Activated CD4-positive, alpha-beta T cell treated with anti-CD3 and anti-CD28 coated beads for 48 hours (primary cell): ENCODE measurements at places on chromosomes 7 and 10.

DNA sequence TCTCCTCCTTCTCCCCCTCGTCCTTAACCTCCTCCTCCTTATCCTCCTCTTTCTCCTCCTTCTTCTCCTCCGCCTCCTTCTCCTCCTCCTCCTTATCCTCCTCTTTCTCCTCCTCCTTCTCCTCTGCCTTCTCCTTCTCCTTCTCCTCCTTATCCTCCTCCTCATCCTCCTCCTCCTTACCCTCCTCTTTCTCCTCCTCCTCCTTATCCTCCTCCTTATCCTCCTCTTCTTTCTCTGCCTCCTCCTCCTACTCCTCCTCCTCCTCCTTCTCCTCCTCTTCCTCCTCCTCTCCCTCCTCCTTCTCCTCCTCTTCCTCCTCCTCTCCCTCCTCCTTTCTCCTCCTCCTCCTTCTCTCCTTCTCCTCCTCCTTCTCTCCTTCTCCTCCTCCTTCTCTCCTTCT is 14.5 kb downstream of the PLXNA4 start:
- no peak for DNase-seq

DNA sequence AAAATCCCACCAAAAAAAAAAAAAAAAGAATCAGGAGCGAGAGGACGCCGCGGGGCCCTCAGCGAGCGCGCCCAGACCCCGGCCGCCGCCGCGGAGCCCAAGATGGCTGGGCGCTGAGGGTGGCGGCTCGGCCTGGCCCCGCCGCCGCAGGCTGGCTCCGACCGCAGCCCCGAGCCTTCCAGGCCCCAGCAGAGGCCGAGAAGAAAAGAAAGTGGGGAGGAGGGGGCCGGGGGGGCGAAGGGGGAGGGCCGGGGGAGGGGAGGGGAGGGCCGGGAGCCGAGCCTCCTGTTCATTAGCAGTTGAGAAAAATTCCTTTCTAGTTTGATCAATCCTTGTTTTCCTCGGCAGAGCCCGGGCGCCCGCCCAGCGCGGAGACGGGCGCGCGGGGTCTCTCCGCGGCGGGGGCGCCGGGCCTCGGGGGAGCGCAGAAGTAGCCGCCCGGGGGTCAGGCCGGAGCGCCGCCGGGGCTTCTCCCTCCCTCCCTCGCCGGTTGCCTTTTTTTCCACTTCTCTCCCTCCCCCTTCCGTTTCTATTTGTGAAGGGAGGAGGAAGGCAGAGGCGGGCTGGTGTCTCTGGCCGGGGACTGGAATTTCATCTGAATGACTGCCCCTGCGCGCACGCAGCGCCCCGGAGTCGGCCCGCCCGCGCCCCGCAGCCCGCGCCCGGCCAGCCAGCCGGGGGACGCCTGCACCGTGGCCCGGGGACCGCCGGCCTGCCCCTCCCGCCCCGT is 778 bp upstream of the TRIM8 start:
- peak; percentile 67 for DNase-seq

GRCh38 chr7:423312-424260 is 96.1 kb downstream of the PDGFA start:
- no peak for DNase-seq

- no peak for DNase-seq
Observed at GRCh38 chr7:36289833-36290661, 99.6 kb upstream of the ANLN start.
